Stimulated activated CD4-positive, alpha-beta T cell treated with anti-CD3 and anti-CD28 coated beads, Interleukin-1b, Interleukin-23, amount 100 ng/mL, for 1 hour (primary cell): ENCODE measurements at places on chromosomes 6 and 20.

GRCh38 chr6:25928562-25929324 is 1.7 kb downstream of the SLC17A2 start:
- no peak for DNase-seq

GRCh38 chr6:64505312-64505711 is 869.7 kb downstream of the PHF3 start:
- no peak for DNase-seq

- no peak for DNase-seq
Measured at GRCh38 chr6:101662111-101662897, 268.8 kb downstream of the GRIK2 start.

GRCh38 chr6:13273931-13274706 is 54.2 kb downstream of the TBC1D7 start:
- peak; percentile 41 for DNase-seq

DNA sequence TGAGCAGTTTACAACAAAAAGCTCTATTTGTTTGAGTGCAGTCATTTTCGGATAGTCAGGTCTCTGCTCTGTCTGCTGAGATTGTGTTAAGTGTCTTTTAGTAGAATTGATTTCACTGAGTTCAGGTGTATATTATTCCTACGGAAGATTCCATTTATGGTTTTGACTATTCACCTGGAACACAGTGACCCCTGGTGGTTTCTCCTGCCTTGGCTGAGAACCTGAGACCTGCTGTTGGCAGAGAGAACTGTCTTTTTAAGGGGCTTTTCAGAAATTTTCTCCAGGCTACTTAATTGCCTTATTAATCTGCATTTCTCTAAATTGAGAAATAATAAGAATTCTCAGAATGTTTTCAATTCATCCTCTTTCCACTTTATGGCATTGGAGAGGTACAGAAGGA is 508.0 kb downstream of the TBC1D32 start:
- DNase-seq = no peak

DNA sequence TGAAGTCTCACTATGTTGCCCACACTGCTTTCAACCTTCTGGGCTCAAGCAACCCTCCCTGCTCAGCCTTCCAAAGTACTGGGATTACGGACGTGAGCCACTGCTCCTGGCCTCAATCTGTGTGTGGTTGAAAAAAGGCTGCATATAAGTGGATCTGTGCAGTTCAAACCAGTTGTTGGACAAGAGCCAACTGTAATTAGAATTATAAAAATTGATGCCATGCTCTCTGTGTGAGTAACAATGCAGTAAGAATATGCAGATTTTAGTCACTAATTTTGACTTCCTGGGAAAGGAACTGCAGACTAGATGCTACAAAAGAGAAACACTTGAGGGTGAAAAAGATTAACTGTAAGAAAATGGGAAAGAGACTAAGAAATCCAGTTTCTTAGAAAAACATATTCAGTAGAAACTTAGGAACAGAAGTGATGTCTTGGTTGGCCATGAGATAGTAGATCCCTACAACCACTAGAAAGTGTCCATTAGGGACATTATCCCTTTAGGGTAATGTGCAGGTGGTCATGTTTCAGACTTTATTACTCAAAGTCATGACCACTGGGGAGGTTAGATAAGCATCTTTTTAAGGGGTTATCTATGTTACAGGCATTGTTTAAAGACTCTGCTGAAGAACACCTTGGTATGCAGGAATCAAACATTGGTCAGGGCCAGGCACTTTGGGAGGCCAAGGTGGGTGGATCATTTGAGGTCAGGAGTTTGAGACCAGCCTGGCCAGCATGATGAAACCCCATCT is 26.3 kb downstream of the ITCH start:
- DNase-seq = no peak

- DNase-seq = no peak
Measured at GRCh38 chr6:74705451-74705850, 500.4 kb downstream of the COL12A1 start.

DNA sequence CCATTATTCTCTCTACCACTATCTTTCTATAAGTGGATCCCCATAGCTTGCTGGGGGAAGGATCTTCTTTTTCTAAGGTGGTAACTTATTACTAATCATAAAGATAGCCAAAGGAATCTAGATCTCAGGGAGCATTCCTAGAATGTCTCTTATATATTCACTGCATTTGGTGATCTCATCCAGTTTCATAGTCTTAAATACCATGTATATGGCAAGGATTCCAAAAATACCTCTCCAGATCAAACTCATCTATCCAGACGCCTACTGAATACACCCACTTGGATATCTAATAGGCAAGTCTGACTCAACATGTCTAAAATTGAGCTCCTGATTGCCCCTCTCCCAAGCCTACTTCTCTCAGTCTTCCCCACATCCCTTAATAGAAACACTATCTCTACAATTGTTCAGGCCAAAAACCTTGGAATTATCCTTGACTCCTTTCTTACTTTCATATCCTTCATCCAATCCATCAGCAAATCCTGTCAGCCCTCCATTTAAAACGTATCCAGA is 264.4 kb downstream of the HACE1 start:
- DNase-seq = no peak

GRCh38 chr6:169808608-169808967 is 57.2 kb downstream of the ERMARD start:
- DNase-seq = no peak

DNA sequence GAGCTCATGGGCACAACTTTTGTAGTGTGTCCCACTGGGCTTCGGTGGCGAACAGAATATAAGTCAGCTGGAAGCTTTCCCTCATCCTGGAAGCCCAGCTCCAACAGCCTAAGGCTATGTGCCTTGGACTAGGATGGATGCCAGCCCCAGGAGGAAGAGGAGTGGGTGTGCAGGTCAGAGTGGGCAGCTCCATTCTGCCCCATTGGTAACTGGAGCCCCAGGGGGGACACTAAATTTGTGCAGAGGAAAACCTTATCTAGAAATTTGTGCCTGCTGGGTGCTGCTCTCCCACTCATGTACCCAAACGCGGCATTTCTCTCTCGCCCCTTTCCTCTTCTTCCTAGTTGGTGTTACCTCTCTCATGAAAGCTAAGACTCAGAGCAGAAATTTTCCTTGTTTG is 253.9 kb upstream of the MAN1A1 start:
- DNase-seq = no peak

GRCh38 chr20:41392871-41393704 is 26.5 kb upstream of the EMILIN3 start:
- no peak for DNase-seq

- DNase-seq = no peak
Measured at GRCh38 chr20:59692139-59692538, 87.8 kb downstream of the PHACTR3 start.

- no peak for DNase-seq
Measured at GRCh38 chr6:13354331-13355042, 26.1 kb upstream of the TBC1D7 start.

GRCh38 chr6:76866091-76866915 is 597.0 kb downstream of the HTR1B start:
- DNase-seq = no peak

- DNase-seq = no peak
Measured at GRCh38 chr6:31094389-31094881, 17.9 kb downstream of the C6orf15 start.
